ENCODE measurements at places on chromosomes 16 and 17. TPM values are rescaled to one million over a fixed set of nuclear protein-coding genes. Genes with fewer than 3 reads are reported as not detected.

DNA sequence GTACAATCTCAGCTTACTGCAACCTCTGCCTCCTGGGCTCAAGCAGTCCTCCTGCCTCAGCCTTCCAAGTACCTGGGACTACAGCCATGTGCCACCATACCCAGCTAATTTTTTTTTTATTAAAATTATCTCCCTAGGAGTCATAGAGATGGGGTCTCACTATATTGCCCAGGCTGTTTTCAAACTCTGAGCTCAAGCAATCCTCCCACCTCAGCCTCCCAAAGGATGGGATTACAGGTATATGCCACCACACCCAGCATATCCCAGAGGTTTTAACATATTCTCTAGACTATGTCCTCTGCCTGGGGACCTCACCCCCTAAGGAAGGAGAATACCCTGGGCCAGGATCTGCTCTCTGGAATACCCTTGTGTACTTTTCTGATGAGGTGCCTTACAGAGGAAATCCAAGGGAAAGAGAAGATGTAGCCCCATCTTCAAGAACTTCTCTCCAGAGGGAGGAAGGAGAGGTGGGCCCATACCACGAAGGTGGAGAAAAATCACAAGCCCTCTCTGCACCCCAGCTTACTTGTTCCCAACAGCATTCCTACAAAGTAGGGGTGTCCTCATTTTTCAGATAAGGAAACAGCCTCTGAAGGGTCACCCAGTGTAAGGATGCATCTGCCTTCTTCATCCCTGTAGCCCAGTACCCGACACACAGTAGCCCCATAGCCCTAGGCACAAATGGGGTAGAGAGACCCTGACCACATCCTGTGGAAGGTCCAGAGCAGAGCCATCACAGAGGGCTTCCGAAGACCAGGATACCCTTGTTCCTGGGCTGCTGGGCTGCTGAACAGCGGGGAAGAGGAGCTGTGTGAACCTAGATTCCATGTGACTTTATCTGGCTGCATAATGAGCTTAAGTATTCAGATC lies 151.6 kb downstream of the SOCS1 start:
- no peak for DNase-seq

DNA sequence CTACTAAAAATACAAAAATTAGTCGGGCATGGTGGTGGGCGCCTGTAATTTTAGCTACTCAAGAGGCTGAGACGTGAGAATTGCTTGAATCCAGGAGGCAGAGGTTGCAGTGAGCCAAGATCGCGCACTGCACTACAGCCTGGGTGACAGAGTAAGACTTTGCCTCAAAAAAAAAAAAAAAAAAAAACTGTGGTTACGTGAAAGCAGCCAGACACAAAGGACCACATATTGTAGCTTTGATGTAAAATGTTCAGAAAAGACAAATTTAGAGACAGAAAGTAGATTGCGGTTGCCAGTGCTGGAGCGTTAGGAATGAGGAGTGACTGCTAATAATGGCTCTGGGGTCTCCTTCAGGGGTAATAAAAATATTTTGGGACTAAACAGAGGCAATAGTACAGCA lies 4.0 kb upstream of the MEAK7 start:
- DNase-seq: no peak

DNA sequence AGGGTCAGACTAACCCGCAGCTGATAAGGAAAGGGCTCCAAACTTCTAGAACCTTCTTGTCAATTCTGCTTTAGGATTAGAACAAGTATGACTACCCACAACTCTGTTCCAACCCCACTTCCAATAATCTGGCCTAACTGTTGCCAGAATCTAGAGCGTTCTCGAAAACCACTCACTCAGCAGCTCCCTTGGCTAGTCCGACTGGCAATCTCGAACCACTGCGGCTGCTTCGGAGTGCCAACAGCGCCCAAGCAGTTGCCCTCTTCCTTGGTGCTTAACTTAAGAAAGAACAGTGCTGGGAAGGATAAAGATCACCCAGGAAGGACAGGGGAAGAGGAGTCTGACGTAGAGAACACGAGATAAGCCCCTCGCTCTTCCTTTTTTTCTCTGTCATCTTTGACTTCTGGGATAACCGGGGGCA lies 818 bp downstream of the DNAJC7 start:
- no peak for DNase-seq

TMC5 gene
- total RNA-seq: 0.36 TPM

SCGB1C2 gene
- not detected for total RNA-seq

Measured in cerebellum (tissue), 4 donors.